Endothelial cell (in vitro differentiated cells): ENCODE measurements at places on chromosomes 1 and 21.
A peak's percentile ranks its signal among the peaks of the same experiment; 100 is the strongest.

GRCh38 chr1:3194760-3195479 is 125.9 kb downstream of the PRDM16 start:
- DNase-seq: no peak

- no peak for DNase-seq
Observed at GRCh38 chr1:212640223-212640878, 31.8 kb downstream of the ATF3 start.

DNA sequence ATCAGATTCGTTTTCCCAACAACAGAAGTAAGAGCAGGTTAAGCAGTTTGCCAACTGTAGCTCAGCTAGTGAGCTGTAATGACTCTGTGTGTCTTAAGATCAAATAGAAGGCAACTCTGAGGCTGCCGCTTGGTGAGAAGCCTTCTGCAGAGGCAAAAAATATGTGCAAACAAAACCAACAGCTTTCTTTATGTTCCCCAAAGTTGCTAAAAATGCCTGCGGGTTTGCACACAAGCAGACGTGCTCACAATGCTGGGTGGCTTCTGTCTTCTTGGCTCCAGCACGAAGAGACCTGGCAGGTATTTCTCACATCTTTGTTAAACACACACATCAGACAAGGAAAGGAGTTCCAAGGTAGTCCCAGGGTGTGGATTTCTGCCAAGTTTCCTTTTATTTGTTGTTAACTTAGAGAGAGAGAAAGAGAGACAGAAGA is 158.9 kb upstream of the JUN start:
- no peak for DNase-seq

GRCh38 chr1:13828454-13829151 is 128.6 kb downstream of the PRDM2 start:
- peak; percentile 62 for DNase-seq

- no peak for DNase-seq
Observed at GRCh38 chr1:216142921-216143320, 280.3 kb downstream of the USH2A start.

GRCh38 chr1:240616018-240616417 is 4.1 kb upstream of the GREM2 start:
- DNase-seq: no peak

DNA sequence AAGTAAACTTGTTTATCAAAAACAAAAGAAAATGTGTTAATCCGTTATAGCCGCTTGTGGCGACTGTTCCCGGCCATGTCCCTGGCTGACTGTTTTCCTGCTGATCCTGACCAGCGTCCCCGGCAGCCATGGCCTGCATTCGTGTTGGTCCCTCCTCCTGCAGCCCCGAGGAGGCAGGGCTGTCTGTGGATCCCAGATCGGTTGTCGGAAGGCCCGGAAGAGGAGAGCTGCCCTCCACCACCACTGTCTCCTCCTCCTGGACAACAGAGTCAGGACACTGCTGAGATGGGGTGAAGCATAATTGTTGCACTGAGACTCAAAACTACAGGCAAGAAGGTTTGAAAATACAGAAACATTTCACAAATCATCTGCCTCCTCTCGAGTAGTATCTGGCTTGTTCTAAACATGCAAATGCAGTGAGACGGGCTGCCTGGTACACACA is 3.6 kb upstream of the MXRA8 start:
- no peak for DNase-seq

- DNase-seq: no peak
Observed at GRCh38 chr1:235954306-235955283, 87.9 kb upstream of the LYST start.

GRCh38 chr1:83950106-83950661 is 48.7 kb downstream of the TTLL7 start:
- DNase-seq: no peak

DNA sequence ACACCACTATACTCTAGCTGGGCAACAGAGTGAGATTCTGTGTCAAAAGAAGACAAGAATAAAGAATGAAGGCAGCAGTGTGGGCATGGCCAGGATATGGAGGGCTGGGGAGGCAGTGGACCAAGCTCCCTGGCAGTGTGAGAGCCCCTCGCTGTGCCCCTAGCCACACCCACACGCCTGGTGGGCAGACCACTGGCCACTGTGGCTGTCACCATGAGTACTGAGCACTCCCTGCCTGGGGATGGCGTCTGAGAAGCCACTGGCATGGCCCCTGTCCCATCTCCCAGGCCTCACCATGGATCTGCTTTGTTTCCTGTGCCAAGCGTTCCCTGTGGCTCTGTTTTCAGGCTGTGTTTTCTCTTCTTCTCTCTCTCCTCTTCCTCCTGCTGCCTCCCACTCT is 51.7 kb downstream of the STUM start:
- DNase-seq: no peak

DNA sequence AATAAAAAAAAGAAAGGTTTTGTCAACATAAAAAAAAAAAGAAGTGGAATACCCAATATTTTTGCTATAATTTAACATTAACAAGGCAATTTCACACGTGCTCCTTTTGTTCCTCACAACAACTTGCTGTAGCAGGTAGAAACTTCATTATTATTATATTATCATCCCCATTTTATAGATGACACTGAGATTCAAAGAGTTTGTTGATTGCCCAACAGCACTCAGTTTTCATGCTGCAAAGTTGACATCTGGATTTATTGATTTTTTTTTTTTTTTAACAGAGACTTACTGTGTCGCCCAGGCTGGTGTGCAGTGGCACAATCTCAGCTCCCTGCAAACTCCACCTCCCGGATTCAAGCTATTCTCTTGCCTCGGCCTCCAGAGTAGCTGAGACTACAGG is 8.9 kb upstream of the ESRRG start:
- DNase-seq: no peak

- no peak for DNase-seq
Observed at GRCh38 chr21:32102426-32102825, 176.4 kb downstream of the MIS18A start.

DNA sequence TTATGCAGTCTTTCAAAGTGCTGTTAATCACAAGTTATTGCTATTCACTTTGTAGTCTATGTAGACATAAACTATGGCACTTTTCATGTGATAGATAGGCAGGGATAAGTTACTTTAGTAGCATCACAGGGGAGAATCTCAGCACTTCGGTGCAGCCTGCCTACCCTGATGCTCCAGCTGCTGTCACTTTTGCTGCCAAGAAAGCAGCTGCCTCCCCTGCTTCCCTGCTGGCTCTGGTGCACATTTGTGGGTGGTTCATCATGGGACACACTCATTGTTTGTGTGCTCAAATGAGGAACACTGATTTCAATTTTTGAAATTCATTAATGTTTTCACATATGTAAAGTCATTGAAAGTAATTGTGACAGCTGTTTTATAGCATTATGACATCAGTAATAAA is 272.6 kb downstream of the S1PR1 start:
- no peak for DNase-seq

- no peak for DNase-seq
Observed at GRCh38 chr1:29385966-29386365, 149.6 kb downstream of the PTPRU start.

GRCh38 chr1:159084152-159084551 is 7.6 kb upstream of the AIM2 start:
- DNase-seq: no peak

GRCh38 chr1:193183019-193183627 is 3.3 kb downstream of the B3GALT2 start:
- peak; percentile 24 for DNase-seq

DNA sequence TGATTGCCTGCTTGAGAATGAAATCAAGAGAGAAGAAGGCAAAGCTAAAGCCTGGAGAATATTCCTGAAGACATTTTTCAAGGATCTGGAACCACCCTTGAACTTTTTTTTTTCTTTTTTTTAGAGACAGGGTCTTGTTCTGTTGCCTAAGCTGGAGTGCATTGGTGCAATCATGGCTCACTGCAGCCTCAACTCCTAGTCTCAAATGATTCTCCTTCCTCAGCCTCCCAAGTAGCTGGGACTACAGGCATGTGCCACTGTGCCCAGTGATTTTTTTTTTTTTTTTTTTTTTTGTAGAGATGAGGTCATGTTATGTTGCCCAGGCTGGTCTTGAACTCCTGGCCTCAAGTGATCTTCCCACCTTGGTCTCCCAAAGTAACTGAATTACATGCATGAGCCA is 22.2 kb upstream of the IRF2BP2 start:
- DNase-seq: no peak

DNA sequence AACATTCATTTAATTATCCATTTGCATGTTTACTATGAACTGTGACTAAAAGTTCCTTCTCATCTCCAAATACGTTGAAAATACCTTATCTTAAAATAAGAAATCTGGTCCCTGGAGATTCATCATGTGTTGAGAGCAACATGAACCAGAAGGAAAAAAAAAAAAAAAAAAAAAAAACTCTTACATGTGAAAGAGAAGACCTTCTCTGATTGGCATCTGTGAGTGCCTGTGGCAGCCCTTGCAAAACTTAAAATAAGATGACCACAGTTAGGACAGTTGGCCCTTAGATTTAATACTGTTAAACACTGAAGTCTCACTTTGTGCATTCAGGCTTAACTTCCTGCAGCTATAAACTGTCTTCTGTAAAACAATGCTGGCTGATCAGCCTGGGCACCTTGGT is 1395.2 kb upstream of the ADGRL4 start:
- no peak for DNase-seq

DNA sequence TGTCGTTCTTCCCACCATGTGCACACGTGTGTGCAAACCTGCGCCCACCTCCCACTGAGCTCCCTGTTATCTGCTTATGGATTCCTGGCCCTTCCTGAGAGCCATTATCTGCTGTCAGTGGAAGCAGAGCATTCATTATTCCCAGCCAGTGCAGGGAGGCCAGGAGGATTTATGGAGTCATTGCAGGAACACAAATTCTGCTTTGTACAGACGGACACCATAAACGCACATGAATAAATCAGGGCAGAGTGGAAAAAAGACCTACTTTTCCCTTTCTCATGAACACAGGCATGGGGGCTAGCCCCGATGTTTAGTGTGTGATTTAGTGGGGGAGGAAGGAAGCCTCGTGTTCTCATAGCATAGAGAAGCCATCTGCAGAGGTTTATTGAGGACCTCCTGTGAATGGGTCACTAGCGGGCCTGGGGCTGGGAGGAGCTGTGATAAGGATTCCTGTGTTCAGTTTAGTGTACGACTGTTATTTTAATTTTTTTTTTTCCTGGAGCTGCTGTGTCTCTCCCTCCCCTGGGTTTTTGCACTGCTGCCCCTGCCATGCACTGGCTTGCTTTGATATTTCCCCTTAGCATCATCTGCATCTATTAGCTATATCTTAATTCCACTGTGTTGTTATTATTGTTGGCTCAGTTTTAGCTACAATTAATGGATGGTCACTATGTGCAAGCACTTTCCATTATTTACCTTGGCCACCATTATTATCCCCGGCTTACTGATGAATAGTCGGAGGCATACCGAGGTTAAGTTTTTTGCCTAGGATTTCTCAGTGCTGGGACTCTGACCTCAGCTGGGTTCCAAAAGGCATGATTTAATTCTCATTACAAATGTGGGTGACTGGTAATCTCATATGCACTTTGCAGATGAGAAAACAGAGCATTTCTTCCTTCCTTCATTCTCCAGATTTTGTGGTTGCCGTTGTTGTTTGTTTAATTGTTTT is 33.0 kb downstream of the HUNK start:
- no peak for DNase-seq

GRCh38 chr1:231836227-231836893 is 209.8 kb downstream of the DISC1 start:
- DNase-seq: peak; percentile 46

- no peak for DNase-seq
Observed at GRCh38 chr1:32998997-32999396, 34.4 kb upstream of the RNF19B start.

GRCh38 chr21:46199436-46200373 is 15.4 kb upstream of the SPATC1L start:
- no peak for DNase-seq

GRCh38 chr21:16841975-16842695 is 670.7 kb upstream of the CXADR start:
- no peak for DNase-seq

DNA sequence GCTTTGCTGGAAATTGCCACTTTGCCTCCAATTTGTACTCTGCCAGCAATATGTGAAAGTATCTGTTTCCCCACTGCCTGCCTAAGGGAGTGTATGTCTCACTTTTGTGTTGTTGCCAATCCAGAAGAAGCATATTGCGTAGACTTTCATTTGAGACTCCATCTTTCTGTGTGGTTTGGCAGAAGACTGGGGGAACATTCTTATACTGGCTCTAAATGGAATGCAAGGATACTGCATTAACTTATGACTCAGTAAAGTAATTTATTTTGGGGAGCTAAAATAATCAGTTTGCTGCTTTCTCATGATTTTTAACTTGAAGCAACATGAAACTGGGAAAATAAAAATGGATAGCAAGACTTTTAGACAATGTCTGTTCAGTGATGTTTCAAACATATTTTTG is 107.7 kb upstream of the TMPRSS2 start:
- no peak for DNase-seq

DNA sequence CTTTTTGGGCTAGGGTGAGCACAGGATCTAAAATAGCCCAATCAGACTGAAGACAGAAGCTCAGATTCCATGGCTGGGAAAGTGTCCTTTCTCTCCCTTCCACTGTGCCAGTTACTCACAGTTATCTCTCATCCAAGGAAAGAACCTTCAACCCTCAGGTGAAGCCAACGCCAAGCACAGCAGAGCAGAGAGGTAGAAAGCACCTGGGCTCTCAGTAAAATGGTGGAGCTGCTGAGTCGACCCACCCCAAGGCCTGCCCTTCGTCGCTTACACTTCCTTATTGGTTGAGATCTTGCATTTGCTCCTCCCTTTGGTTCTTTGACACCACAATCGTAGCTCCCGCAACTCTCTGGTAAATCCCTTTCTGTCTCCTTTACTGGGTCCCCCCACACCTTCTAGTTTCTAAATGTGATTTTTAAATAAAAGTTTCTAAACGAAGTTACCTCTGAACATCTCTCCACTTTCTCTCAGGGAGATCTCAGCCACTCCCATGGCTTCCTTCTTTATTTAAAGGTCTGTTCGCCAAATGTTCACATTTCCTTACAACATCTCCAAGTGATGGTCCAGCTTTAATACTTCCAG is 27.5 kb upstream of the SLC30A1 start:
- no peak for DNase-seq

DNA sequence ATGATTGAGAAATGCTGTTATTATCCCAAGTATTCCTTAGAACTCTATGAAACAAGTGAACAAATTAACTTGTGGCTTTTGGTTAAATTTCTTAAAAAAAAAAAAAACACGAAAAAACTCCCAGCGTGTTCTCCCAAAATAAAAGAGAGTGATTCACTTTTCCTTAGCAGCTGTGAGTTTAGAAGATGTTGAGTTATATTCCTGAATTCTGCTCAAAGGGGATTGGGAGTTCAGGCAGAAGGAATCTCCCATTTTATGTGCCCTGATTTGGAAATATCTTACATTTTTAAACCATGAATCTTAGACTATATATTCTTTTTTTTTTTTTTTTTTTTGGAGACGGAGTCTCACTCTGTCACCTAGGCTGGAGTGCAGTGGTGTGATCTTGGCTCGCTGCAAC is 34.3 kb downstream of the SMG7 start:
- DNase-seq: no peak

GRCh38 chr1:186535388-186536133 is 74.6 kb upstream of the PDC start:
- DNase-seq: no peak

GRCh38 chr1:189673217-189673616 is 804.4 kb downstream of the BRINP3 start:
- no peak for DNase-seq

GRCh38 chr1:8462371-8462892 is 144.5 kb downstream of the SLC45A1 start:
- DNase-seq: no peak
